ENCODE measurements at places on chromosomes 12 and 14.

- no peak for DNase-seq
Observed at GRCh38 chr12:59067083-59067482, 146.8 kb upstream of the LRIG3 start.

DNA sequence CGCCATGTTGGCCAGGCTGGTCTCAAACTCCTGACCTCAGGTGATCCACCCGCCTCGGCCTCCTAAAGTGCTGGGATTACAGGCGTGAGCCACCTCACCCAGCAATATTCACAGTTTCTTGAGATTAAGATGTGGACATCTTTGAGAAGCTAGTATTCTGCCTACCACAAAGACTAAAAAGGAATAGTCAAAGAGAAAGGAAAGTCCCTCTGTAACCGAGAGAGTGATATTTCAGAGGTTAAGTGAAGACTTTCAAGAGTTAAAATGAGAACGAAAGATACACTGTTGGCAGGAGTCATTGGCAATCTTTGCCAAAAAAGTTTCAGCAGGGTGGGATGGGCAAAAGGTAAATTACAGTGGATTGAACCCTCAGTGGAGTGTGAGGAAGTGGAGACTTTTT, 15.6 kb downstream of the DGKA start:
- no peak for DNase-seq

GRCh38 chr12:98763656-98764055, 118.6 kb downstream of the APAF1 start:
- DNase-seq = no peak

- no peak for DNase-seq
Observed at GRCh38 chr14:100261621-100262020, 22.7 kb downstream of the YY1 start.

DNA sequence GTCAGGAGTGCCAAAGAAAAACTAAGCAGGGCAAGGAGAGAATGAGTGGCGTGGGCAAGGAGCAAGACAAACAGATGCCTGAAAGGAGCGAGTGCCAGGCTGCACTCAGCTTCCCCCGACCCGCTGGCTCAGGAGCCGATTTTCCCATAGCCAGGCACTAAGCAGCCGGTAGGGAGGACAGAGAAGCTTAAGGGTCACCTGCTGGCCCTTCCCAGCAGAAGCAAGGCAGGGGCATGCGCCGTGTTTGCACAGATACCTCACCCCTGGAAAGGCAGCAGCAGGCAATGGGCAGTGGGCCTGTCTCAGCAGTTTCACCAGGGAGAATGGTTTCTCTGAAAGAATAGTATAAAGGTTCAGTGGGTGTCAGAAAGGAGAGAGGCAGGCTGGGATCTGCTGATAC, 104.9 kb upstream of the FKBP4 start:
- no peak for DNase-seq

DNA sequence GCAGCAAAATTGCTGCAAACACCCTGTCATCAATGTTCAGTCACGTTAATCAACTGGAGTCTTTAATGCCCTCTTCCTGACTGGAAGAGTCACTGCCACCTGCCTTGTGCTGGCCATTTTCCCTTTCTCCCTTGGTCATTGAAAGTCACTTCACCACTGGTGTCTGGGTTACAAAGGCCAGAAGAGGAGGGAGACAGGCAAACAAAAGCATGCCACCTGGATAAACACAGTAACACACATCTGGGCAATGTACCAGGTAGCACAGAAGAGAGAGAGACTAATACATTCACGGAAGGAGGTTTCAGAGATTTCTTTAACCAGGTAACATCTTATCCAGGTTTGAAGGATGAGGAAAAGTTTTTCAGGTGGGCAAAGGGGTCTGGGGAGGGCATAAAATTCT, 32.7 kb downstream of the GPHB5 start:
- DNase-seq = no peak

GRCh38 chr12:45284096-45284901, 68.4 kb downstream of the ANO6 start:
- DNase-seq = no peak

- DNase-seq = no peak
Observed at GRCh38 chr14:67963960-67964812, 144.6 kb downstream of the RAD51B start.

GRCh38 chr12:3103806-3104205, 26.6 kb downstream of the TSPAN9 start:
- DNase-seq = no peak

- no peak for DNase-seq
Observed at GRCh38 chr14:33738491-33738890, 212.4 kb downstream of the EGLN3 start.

- no peak for DNase-seq
Observed at GRCh38 chr14:99413911-99414310, 66.7 kb downstream of the SETD3 start.

- peak; percentile 58 for DNase-seq
Observed at GRCh38 chr12:94879542-94879941, 124.0 kb downstream of the NDUFA12 start.

GRCh38 chr12:77118696-77119095, 53.3 kb upstream of the E2F7 start:
- DNase-seq = no peak

- no peak for DNase-seq
Observed at GRCh38 chr14:90512329-90512991, 115.6 kb downstream of the CALM1 start.

DNA sequence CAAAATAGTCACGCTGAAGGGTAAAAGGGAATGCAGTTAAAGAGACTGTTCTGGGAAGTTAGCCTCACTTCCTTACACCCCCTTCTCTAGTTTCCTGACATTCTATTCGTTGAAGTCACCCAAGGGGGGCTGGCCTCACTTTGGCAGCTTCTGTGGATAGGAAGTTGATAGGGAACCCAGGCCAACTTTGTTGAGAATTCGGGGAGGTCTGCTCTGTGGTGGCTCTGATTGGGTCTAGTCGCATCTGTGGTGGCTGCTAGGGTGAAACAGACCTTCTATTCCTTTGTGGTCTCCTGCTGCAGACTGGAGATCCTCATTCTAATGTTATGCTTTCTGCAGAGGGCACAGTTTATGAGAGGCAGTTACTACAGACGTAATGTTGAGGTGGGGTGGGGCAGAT, 28.8 kb upstream of the GZMB start:
- no peak for DNase-seq

DNA sequence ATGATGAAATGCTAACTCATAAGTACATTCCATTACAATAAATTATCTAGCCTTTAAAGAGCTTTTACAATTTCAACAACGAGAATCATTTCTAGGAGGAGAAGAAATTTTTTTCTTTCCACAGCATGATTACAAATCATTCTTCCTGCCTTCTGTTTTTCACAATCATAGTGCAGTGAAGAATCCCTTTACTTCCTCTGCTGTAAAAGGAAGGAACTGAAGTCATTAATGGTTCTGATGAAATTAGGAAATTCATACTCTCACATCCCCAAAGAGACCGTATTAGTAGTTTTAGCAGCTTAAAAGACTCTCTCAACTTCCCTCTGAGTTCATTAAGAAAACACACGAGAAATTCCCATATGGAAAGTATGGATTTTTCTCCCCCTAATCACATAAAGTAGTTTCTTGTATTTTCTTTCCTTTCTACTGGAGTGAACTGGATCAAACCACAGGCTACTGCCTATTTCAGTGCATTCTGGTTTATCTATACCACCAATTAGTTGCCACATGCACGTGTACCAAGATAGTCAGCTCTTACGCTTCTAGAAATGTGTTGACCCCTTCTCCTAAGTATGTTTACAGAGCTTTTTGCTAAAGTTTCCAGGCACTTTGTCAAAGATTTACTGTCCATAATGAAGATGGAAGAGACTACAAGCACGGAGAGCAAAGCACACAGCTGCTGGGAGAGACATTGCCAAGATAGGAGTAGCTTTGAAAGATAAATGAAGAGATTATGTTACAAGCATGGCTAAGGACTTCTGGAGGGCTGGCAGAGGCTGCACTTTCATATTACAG, 58.9 kb upstream of the KITLG start:
- no peak for DNase-seq

DNA sequence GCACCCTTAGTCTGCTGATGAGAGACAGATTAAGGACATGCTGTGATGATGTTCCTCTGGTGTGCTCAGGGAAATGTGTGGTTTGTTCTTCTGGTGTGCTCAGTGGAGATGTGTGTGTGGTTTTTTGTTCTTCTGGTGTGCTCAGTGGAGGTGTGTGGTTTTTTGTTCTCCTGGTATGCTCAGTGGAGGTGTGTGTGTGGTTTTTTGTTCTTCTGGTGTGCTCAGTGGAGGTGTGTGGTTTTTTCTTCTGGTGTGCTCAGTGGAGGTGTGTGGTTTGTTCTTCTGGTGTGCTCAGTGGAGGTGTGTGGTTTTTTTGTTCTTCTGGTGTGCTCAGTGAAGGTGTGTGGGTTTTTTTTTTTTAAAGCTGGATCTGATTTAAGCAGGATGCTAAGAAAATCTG, 15.4 kb downstream of the PIWIL1 start:
- DNase-seq = no peak

DNA sequence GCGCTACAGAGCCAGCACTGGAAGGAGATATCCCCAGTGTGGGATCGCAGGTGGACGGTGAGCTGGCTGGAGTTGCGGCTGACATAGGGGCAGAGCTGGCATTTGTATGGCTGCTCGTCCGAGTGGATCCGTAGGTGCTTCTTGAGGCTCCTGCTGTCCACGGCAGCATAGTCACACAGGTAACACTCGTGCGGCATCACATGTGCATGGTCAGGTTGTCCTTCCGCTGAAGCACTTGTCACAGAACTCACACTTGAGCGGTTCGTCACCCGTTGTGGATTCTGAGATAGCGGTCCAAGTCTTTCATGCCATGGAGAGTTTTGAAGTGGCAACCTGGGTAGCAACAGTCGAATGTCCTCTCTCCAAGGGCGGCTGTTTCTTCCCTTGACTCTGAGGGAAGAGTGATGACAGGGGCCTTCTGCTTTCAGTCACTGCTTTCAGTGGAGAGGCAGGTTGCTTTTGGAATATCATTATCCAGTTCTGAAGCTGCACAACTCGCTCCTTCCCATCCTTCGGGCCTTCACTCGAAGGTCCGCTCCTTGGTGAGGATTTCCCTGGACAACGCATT, 37.0 kb upstream of the SAV1 start:
- no peak for DNase-seq

GRCh38 chr14:61471297-61472005, 150.1 kb downstream of the PRKCH start:
- DNase-seq = no peak

GRCh38 chr12:46572644-46573346, 200.2 kb upstream of the SLC38A2 start:
- DNase-seq = no peak

- DNase-seq = no peak
Observed at GRCh38 chr14:73462815-73463214, 4.5 kb upstream of the NUMB start.
